ENCODE measurements at places on chromosomes 4 and X.

- no peak for DNase-seq
These were observed 28.9 kb downstream of the STARD8 start for GRCh38 chrX:68676335-68676734.

- DNase-seq: no peak
These were observed 81.5 kb upstream of the PTPN13 start for GRCh38 chr4:86512631-86513030.

GRCh38 chrX:150357790-150358189 lies 5.3 kb upstream of the MAMLD1 start:
- no peak for DNase-seq

DNA sequence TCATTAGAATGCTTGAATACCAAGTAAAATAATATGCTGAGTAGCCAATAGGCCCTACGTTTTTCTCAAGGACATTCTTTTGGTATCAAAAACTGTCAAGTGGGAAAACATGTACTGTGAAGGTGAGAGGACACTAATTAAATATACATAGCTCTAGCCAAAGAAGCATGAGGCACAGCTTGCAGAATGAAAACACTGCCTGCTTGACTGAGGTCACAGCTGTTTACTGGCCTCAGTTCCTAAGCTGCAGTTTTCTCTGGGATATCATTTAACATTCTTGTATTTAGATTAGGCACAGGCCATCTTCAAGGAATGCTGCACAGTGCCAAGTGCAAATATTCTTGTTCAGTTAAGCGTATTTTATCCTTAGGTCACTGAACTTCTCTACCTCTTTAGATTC lies 78.6 kb downstream of the NAP1L3 start:
- DNase-seq: no peak

DNA sequence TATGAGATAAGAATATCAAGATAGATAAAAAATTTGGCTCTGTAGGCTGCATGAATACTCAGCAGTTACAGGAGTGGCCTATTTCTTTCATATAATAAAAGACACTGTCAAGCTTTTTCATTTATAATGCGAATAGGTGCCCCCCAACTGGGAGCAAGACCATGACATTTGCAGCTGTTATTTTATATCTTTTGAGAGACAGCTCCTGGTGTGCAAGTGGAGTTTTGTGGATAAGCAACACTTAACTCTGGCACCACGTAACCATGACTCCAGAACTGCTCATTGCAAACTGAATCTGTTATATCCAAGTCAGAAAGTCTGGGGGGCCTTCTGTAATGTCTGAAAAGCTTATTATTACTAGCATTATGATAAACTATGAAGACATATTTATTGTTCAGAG lies 1372.4 kb downstream of the C4orf33 start:
- no peak for DNase-seq

- DNase-seq: no peak
These were observed 37.9 kb upstream of the FSTL5 start for GRCh38 chr4:162201673-162202072.

DNA sequence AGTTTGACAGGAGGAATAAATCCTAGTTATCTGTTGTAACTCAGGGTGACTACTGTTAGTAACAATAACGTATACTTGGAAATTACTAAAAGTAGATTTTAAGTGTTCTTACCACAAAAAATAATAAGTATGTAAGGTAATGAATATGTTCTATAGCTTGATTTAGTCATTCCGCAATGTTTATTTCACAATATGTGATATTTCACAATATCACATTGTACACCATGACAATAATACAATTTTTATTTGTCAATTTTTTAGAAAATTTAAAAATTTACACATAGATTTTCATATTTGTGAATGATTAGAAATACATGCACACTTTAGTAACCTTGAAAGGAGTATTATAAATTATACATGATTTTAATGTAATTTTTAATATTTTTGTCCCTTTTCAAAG lies 812.7 kb upstream of the FTHL17 start:
- no peak for DNase-seq

GRCh38 chrX:42375086-42375485 lies 402.9 kb downstream of the PPP1R2C start:
- DNase-seq: no peak

DNA sequence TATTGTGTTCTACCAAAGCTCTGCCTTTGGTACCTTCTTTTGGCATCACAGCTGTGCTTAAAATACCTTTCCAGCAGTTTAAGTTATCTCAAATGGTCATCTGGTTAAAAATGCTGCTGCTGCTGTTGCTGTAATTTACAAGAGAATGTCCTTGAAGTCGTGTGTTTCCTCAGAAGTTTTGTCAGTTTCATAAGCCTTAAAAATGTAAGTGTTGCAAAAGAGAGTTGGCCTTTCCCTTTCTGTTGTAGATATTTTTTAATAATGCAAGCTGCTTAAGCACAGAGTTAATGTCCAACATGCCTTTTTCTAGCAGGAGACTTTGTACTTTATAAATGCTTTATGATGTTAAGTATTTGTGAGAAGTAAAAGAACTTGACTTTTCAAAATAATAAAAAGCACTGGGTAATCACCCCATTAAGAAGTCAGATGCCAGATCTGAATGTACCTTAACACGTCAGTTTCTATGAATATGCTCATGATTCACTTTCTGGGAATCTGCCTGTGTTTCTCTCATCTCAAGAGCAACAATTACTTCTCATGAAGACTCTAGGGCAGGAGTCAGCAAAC lies 35.3 kb upstream of the TENM3 start:
- no peak for DNase-seq

- no peak for DNase-seq
These were observed 58.2 kb downstream of the WWC2 start for GRCh38 chr4:183157215-183157614.

DNA sequence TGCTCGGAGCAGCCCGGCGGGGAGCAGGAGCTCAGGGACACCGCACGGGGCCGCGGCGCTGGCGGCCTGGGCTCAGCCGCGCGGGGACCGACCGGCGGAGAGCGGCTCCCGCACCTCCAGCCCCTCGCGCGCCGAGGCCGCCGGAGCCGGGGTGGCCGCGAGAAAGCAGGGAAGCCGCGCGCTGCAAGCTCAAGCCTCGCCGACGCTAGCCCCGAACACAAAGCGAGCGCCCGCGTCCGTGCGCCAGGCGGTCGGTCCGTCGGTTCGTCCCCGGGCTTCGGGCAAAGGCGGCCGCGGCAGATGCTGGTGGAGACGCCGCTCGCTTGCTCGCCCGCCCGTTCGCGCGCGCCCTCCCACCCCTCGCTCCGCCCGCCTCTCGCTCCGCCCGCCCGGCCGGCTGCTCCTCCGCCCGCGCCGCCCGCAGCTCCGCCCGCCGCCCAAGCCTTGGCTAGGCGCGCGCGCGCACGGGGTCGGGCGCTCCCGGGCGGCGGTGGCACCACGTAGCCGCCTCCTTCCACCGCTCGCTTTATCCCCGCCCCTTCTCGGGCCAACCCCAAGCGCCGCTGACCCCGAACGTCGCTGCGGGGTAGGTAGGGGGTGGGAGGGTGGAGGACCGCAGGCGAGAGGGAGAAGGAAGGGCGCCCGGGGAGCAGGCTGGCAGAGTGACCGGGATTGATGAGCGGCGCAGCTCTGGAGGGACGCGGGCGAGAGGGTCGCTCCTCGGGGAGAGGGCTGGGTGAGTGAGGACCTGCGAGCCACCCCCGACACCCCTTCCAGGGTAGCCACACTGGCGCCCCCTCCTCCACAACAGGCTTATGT lies at the start of gene TSPAN5:
Gene TSPAN5, minus strand, starts transcription at position 325 of the 819 bp plus-strand sequence.
- DNase-seq: no peak

- no peak for DNase-seq
These were observed 150.7 kb downstream of the DHX15 start for GRCh38 chr4:24433515-24434214.

Measured in cortex of kidney (tissue), 1 donor.